Glomerular endothelial cell (primary cell): ENCODE measurements at places on chromosomes 1 and 21. TPM values are rescaled to one million over a fixed set of nuclear protein-coding genes. Genes with fewer than 3 reads are reported as not detected.
A peak's percentile ranks its signal among the peaks of the same experiment; 100 is the strongest.

DNA sequence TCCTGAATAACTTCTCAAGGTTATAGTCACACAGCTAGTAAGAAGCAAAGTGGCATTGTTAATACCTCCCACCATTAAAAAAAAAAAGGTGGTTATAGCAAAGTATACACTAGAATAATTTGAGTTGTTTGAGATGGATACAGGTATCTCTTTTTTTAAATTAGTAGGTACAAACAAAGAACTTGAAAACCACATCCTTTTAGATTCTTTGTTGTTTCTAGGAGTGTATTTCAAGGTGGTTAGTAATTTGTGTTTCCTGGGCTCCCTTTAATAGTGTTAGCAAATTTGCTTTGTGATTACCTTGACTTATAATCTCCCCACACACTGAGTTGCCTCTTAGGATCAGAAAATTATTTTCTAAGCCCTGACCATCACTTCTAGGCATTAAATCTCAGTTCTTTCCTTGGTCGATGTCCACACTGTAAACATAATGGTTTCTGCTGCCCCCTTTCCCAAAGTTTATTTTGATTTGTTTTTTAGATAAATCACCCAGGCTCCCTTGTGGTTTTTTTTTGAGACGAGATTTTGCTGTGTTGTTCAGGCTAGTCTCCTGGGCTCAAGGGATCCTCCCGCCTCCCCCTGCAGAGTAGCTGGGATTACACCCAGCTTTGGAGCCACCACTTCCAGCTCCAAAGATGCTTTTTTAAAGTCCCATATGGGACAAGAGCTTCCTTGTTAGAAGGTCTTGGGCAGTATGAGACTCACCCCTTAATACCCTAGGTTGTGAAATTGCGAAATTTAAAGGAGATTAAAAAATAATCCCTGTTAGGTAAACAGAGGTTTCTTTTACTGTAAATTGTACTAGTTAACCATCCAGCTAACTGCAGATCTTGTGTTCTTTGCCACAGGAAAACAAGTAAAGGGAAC lies 6.2 kb downstream of the AKIRIN1 start:
- no peak for DNase-seq

- no peak for DNase-seq
Measured at GRCh38 chr21:36038701-36039497, 21.4 kb downstream of the SETD4 start.

Gene LYPD8
- total RNA-seq: not detected in 2 replicates

DNA sequence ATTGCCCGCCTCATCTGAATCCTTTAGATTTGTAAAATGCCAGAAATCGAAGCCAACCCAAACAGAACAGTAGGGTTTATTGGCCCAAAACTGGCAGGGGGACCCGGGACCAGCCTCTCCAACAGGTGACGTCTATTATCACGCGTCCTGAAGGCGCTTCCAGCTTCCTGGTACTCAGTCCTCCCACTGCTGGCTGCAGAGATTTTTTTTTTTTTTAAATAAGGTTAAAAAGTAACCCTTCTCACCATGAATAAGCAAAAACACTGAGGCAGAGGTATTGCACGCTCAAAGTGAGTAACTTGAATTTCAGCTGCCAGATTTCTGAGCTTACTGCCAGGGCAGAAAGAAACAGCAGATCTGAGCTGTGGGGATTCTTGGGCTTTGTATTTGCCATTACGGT lies 54.4 kb upstream of the GCLM start:
- DNase-seq: no peak

DNA sequence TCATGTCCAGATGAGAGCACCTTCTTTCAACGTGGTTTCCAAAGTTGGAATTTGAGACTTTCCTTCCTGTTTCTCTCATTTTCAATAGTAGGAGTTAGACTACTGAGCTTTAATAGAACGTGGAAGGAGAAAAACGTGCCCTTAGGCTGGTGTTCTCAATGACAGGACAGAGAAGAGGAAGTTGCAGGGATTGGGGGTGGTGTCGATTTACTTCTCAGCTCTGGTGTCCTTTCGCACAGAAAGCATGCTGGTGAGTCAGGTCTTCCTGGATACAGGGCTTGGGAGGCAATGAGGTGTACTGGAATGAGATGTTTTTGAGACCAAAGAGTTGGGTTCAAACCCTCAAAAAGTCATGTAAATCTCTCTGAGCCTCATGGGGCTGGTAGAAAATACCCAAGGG lies 67.1 kb downstream of the HIVEP3 start:
- DNase-seq: no peak

- DNase-seq: no peak
Measured at GRCh38 chr1:150972417-150972940, 2.2 kb downstream of the CERS2 start.

Gene KCNE2
- total RNA-seq: not detected in 2 replicates

- DNase-seq: no peak
Measured at GRCh38 chr1:94866164-94866807, 46.1 kb downstream of the SLC44A3 start.

- DNase-seq: no peak
Measured at GRCh38 chr1:27318136-27318535, 3.8 kb upstream of the TMEM222 start.

DNA sequence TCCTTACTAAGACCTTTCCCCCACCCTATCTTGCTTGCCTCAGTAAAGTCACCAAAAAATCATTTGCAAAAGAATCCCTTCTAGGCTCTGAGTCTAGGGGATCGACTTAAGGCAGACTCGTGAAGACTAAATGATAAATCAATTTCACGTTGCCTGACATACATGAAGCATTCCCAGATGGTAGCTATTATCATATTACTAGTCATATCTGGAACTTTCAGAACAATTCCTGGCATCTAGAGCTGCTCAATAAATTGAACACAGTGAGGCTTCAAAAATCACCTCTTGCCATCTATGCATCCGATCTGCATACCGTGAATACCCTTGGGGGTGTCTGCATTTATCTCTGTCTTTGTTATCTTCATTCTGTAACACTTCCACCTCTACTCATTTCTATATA lies 49.6 kb upstream of the DAB1 start:
- no peak for DNase-seq

GRCh38 chr1:223828162-223828848 lies 17.4 kb downstream of the TP53BP2 start:
- DNase-seq: no peak

Gene CLCA4
- not detected in 2 replicates for total RNA-seq

- DNase-seq: no peak
Measured at GRCh38 chr1:246146804-246147523, 360.1 kb downstream of the SMYD3 start.

DNA sequence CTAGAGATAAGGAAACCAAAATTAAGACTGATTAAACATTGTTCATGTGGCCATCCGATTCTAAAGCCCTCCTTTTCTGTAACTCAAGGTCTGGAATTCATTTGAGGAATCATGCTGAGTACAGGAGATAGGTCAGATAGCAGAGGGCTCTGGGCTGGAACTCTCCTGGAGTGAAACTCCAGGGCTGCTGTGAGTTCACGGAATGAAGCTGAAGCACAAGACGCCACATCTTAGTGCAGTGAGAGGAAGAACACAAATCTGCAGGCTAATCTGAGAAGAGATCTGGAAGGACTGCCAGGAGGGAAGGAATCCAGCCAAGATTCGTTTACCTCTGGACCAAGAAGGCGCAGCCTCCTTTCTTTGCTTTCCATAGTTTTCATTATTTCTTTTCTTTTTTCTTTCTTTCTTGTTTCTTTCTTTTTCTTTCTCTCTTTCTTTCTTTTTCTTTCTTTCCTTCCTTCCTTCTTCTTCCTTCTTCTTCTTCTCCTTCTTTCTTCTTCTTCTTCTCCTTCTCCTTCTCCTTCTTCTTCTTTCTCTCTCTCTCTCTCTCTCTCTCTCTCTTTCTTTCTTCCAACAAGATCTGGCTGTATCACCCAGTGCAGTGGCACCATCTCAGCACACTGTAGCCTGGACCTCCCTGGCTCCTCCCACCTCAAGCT lies 74.8 kb upstream of the ATP1B1 start:
- no peak for DNase-seq

GRCh38 chr1:185998391-185998790 lies 264.2 kb downstream of the HMCN1 start:
- DNase-seq: no peak

Gene CACNA1S
- total RNA-seq: not detected in 2 replicates

Gene LCE1E
- not detected in 2 replicates for total RNA-seq

GRCh38 chr1:119549719-119550132 lies 42.7 kb downstream of the HSD3B1 start:
- peak; percentile 36 for DNase-seq

Gene TNFAIP8L2
- total RNA-seq: not detected in 2 replicates

Gene SHISAL2A
- total RNA-seq: not detected in 2 replicates

- DNase-seq: no peak
Measured at GRCh38 chr1:234001817-234002216, 97.3 kb downstream of the SLC35F3 start.

DNA sequence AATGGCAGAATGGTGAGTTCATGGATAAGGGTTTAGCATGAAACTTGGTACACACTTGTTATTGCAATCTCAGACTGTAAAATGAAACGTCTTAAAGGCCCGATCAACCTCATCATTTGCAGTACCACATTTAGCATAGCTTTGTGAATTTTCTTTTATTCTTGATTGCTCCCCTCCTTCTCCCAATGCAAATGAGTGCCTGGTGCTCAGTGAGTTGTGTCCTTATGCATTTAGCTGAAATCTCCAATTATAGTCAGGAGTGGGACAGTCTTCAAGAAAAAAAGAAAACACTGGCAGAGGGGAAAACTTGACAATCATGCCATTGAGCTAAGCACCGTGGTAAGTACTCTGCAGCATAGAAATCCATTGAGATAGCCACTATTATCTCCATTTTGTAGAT lies 161.0 kb upstream of the HMCN1 start:
- DNase-seq: no peak
